ENCODE measurements at places on chromosomes 2 and 18.
A peak's percentile ranks its signal among the peaks of the same experiment; 100 is the strongest.

DNA sequence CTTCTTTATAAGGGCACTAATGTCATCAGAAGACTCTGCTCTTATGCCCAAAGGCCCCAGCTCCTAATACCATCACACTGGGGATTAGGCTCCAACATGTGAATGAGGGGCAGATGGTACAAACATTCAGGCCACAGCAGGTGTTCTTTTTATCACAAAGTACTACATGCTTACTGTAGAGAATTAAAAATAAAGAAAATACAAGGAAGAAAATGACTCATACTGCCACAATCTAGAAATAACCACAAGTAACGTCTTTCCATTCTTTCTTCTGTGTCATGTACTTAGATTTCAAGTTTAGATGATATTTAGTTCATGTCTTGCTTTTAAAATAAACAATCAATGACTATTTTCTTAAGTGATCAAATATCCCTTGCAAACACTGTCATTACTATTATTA is 100.3 kb upstream of the NEDD4L start:
- DNase-seq, result peak; percentile 46

DNA sequence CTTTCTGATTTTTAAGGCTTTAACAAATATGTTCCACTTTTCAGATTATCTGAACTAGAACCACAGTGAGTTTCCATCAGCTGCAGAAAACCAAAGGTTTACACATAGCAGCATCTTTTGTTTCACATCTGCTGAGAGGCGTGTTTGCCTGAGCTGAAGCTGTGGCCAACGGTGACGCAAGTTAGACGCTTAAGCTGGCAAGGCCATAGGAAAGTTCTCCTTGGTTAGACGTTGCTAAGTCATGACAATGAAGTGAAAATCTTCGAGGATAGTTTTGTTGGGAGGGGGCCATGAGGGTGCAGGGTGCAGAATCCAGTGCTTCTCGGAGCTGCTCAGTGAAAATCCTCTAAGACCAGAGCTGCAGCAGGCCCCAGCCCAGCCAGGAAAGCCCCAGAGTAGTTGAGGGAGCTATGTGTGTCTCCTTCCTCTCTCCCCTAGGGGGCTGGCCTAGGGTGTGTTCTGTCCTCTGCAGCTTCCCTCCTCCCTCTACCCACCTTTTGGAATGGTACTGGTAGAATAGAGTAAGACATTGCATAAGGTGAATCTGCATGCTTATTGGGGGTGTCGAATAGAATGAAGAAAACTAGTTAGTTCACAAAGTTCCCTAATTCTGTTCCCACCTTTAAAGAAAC is 105.4 kb downstream of the FHOD3 start:
- DNase-seq, result peak; percentile 81

- peak; percentile 69 for DNase-seq
Observed at GRCh38 chr2:144430722-144431391, 89.1 kb downstream of the ZEB2 start.

DNA sequence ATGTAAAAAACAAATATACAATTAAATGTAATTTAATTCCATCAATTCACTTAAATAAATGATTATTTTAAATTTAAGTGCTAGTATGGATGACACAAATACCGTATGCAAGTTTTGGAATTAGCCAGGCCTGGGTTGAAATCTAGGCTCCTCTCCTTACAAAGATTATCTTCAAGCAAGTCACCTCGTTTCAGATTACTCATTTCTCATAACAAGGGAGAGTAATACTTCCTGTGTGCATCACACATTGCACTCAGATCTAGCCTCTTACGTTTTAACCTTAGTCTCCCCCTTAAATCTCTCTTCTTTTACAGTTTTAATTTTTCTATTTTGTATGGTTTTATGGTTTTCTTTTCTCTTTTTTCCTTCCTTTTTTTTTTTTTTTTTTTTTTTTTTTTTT is 1475.9 kb upstream of the NXPH2 start:
- DNase-seq, result peak; percentile 1

GRCh38 chr2:204145791-204146190 is 209.2 kb downstream of the ICOS start:
- no peak for DNase-seq

DNA sequence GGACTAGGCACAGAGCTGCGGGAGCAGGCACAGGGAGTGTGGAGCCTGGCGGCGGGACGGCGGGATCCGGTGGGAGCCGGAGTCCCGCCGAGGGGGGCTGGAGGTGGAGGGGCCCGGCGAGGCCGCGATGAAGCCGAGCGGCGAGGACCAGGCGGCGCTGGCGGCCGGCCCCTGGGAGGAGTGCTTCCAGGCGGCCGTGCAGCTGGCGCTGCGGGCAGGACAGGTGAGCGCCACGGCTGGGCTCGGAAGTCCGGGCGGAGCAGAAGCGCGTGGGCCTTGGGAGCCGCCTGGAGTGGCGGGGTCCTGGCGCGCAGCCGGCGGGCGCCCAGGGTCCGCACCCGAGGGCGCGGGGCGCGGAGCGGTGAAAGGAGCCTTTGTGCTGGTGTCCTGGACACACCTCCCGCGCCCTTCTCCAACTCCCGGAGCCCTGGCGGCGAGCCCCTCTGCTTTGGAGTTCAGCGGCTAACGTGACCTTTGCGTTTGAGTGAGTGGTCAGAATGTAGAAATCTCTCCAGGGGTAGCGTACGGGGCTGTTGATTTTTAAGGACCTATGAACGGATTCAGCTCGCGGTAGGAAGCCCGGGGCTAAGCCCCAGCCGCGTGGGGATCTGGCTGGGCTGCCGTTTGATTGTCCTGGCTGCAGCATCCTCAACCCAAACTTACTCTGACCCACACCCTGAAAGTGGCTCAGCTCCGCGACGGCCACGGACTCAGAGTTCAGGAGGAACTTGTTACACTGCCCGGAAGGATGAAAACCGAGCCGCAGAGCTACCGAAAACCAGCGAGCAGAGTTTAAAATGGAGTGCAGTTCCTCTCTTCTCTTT is 448 bp downstream of the IMPA2 start:
- peak; percentile 28 for DNase-seq

DNA sequence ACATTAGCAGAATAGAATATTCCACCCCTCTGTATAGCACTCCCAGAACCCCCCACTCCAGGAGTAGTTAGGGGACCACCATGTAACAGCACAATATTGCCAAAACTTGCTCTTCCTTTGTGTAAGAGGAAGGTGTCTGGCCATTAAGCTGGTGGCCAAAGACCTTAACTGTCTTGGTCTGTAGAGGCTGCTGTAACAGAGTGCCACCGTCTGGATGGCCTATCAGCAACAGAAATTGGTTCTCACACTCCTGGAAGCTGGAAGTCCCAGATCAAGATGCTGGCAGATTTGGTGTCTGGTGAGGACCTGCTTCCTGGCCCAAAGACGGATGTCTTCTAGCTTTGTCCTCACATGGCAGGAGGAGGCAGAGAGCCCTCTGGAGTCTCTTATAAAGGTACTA is 61.6 kb upstream of the TGFA start:
- DNase-seq, result no peak

GRCh38 chr2:173952267-173953046 is 12.7 kb downstream of the SP3 start:
- DNase-seq, result no peak

GRCh38 chr2:88606371-88607030 is 20.8 kb downstream of the EIF2AK3 start:
- DNase-seq, result no peak

DNA sequence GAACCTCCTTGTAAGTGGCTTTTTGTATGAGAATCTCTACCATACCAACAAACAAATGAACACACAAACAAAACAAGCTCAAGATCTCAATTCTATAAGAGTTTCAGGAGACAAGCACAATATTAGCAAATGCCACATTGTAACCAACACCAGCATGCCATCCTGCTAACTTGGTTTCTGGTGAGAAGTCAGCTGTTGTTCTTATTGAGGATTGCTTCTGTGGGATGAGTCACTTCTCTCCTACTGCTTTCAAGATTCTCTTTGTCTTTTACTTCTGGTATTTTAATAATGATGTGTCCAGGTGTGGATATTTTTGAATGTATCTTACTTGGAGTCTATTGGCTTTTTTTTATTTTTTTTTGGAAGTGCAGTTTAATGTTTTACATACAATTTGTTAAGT is 131.7 kb downstream of the BCL2L11 start:
- no peak for DNase-seq

GRCh38 chr18:68414407-68414806 is 300.5 kb downstream of the TMX3 start:
- no peak for DNase-seq

- no peak for DNase-seq
Observed at GRCh38 chr2:79292239-79292957, 132.8 kb upstream of the REG3A start.

DNA sequence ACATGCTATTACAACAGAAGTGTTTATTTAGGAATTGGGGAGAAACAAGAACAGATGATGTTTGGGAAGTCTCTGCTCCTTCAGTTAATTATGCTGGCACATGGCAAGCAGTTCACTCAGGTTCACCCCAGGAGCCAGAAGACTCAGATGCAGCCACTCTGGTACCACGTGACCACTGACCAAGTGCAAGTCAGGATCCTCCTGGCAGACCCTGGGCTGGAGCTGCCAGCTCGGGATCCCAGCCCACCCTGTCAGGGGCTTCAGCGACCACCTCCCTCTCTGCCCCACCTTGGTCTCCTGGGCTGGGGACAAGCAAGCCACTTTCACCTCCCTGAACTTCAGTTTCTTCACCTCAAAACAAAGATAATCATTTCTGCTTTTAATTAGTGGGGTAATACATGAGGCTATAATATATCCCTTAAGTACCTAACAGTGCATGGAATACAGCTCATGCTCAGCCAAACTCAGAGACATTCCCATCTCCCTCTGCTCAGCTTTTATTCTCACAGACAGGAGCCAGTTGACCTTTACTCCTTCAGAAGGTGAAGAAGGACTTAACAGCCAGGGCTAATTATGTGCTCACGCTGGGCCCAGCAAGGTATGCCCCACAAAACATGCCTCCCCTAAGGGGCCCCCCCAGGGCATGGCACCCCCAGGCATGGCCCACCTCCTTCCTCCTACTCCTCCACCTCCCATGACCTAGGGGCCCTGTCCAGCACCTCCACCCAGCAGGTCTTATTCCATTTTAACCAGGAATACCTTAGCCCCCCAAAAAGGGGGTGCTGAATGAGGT is 11.8 kb downstream of the CRACDL start:
- no peak for DNase-seq

GRCh38 chr2:79686884-79687283 is 174.0 kb downstream of the CTNNA2 start:
- no peak for DNase-seq

DNA sequence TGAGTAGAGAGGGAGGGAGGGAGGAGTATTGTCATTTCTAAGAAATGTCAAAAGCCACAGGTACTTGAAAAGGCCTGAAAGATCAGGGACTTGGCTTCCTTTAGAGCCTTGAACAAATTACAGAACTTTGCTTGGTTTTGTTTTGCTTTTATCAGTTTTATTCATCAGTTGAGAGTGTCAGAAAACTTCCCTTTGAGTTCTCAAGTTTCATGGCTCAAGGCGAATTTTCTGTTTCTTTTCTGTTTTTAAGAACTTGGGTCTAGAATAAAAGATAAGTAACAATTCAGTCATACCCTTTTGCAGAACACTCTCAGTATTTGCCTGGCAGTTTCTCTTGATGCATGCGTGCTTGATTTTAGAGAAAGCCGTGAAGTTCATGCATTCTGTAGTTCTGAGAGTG is 531.9 kb downstream of the PARD3B start:
- DNase-seq, result no peak

- no peak for DNase-seq
Observed at GRCh38 chr2:97733341-97734035, 20.1 kb downstream of the ZAP70 start.

DNA sequence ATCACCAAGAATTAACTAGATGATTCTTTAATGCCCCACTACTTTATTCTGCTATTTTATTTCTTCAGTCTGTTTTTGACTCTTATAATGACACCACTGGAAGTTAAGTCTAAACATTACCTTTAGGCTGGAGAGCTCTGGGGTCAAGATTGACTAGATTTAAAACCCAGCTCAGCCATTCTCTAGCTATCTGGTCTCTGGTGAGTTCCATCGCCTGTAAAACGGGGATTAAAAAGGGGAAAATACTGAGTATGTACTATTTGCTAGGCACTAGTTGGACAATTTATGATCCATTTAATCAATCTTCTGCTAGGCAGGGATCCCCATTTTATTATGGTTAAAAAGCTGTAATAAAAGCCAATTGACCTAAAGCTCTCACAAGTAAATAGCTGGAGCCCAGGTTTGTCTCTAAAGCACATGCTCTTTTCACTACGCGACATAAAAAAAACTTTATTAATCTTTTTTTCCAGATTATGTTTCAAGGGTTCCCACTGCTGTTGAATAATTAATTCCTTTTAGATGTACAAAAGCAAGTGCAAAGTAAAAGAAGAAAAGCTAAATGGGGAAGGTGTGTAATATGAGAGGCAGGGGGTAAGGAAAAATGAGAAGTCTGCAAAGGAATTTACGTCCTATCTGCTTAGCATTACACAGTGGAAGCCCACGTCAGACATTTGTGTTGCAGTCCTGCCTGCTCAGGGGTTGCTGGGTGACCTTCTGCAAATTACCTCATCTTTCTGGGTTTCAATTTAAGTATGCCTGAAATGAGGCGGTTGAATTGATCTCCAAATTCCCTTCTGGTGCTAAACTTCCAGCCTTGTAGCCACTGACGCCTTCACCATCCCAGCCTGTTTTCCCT is 918 bp upstream of the NABP1 start:
- peak; percentile 94 for DNase-seq

- DNase-seq, result no peak
Observed at GRCh38 chr2:63225964-63226686, 175.5 kb downstream of the OTX1 start.

- DNase-seq, result no peak
Observed at GRCh38 chr2:3159782-3160545, 217.7 kb downstream of the EIPR1 start.

GRCh38 chr2:80489717-80490116 is 185.2 kb upstream of the LRRTM1 start:
- peak; percentile 85 for DNase-seq

GRCh38 chr2:100982431-100982861 is 19.6 kb upstream of the RPL31 start:
- DNase-seq, result no peak

DNA sequence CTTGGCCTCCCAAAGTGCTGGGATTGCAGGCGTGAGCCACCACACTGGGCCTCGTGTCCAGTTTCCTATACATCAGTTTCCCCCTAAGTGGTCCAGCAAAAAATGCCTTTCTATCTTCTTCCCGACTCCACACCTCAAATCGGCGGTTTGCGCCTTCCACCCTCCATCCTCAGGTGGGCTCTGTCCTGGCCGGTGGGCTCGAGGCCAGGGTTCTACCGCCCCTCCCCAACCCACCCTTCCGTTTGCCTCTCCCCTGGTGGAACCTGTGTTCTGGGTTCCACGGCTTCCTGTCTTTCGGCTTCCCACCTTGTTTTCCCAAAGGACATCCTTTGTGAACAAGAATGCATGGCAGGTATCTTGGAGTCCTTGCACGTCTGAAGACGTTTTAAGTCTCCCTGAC is 104.4 kb downstream of the HS6ST1 start:
- no peak for DNase-seq

GRCh38 chr2:107278672-107279071 is 392.7 kb upstream of the ST6GAL2 start:
- no peak for DNase-seq

Data from cardiac fibroblast (primary cell).